ENCODE measurements at places on chromosomes 4 and X. TPM values are rescaled to one million over a fixed set of nuclear protein-coding genes. Genes with fewer than 3 reads are reported as not detected.

- no peaks in the 10 kb centered on the region for H3K27me3 ChIP-seq
- no peaks in the 10 kb centered on the region for H3K4me1 ChIP-seq
- H3K27ac ChIP-seq: no peak overlapping the region
- H3K4me3 ChIP-seq: no peak overlapping the region
These were observed 221.0 kb downstream of the PALLD start for GRCh38 chr4:168717847-168718246.

DNA sequence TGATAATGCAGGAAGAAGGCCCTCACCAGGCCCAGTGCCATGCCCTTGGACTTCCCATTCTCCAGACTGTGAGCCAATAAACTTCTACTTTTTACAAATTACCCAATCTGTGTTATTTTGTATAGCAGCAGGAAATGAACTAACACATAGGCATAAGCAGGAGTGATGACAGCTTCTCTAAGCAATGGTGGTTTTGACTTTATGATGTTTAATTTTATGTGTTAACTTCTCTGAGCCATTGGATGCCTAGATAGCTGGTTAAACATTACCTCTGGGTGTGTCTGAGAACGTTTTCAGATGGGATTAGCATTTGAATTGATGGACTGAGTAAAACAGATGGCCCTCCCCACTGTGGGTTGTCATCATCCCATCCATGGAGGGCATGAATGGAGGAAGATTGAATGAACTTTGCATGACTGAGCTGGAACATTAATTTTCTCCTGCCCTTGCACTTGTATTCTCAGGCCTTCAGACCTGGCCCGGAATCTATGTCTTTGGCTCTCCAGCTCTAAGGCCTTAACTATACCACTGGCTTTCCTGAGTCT is 13.9 kb upstream of the PDLIM3 start:
- no peaks in the 10 kb centered on the region for H3K27me3 ChIP-seq
- no peak for DNase-seq
- no peaks in the 10 kb centered on the region for H3K36me3 ChIP-seq
- H3K27ac ChIP-seq: no peak overlapping the region

- DNase-seq: no peak
- no peak overlapping the region for H3K4me3 ChIP-seq
- no peaks in the 10 kb centered on the region for H3K4me1 ChIP-seq
- H3K36me3 ChIP-seq: no peaks in the 10 kb centered on the region
- H3K27me3 ChIP-seq: peaks cover 24% of the 10 kb centered on the region
- no peak overlapping the region for H3K27ac ChIP-seq
These were observed 206.3 kb upstream of the ATP6AP2 start for GRCh38 chrX:40374486-40374885.

- no peak for DNase-seq
- H3K27ac ChIP-seq: no peak overlapping the region
- H3K27me3 ChIP-seq: peaks cover 16% of the 10 kb centered on the region
- H3K4me1 ChIP-seq: peaks cover 5% of the 10 kb centered on the region
These were observed 4.6 kb downstream of the RNF175 start for GRCh38 chr4:153755186-153755585.

DNA sequence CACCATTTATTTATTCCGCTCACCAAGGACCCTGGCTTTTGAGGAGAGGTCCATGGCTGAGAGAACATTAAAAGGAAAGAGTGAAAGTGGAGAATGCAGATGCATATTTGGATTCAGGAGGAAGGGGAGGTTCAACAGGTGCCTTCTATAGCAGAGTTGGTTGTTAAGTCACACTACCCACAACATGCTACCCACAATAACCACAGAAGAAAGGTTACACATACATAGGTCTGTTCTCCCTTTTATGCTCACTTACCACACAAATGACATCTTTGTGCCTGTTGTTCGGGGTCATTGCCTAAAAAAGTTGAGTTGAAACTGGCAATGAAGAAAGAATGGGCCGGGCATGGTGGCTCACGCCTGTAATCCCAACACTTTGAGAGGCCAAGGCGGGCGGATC is 587.4 kb downstream of the RPA4 start:
- H3K27ac ChIP-seq: no peak overlapping the region
- H3K4me1 ChIP-seq: no peaks in the 10 kb centered on the region
- no peak for DNase-seq
- H3K27me3 ChIP-seq: no peaks in the 10 kb centered on the region

GRCh38 chrX:2707334-2707760 is 16.3 kb downstream of the CD99 start:
- peaks cover 3% of the 10 kb centered on the region for H3K27me3 ChIP-seq
- H3K4me3 ChIP-seq: no peak overlapping the region
- DNase-seq: peak; percentile 86
- peak overlapping the region; percentile 53 for H3K27ac ChIP-seq
- peaks cover 44% of the 10 kb centered on the region for H3K4me1 ChIP-seq
- H3K36me3 ChIP-seq: peaks cover 4% of the 10 kb centered on the region

GRCh38 chr4:67131224-67131623 is 414.1 kb downstream of the CENPC start:
- no peaks in the 10 kb centered on the region for H3K27me3 ChIP-seq
- no peaks in the 10 kb centered on the region for H3K36me3 ChIP-seq
- no peak overlapping the region for H3K4me3 ChIP-seq
- H3K4me1 ChIP-seq: no peaks in the 10 kb centered on the region
- H3K27ac ChIP-seq: no peak overlapping the region
- no peak for DNase-seq

DNA sequence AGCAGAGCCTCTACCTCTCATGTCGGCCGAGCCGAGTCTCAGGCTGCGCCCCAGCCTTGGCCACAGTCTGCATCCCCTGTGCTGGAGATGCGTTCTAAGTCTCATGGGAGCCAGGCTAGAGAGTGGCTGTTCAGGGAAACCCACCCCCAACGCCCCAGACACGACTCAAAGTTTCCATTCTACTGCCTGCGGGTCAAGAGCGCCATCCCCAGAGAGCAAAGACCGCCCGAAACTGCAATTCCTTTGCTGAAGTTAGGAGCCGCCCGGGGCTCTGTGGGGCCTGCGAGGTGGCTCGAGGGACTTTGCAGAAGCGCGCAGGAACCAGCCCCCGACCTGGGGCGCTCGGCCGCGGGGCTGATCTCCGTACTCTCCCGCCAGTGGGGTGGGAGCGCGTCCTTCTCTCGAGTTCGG is 10.0 kb upstream of the ELF4 start:
- peak overlapping the region; percentile 42 for H3K4me3 ChIP-seq
- no peaks in the 10 kb centered on the region for H3K36me3 ChIP-seq

- peaks cover 29% of the 10 kb centered on the region for H3K4me1 ChIP-seq
- no peaks in the 10 kb centered on the region for H3K27me3 ChIP-seq
- DNase-seq: no peak
- H3K4me3 ChIP-seq: no peak overlapping the region
These were observed 36.0 kb upstream of the CBR4 start for GRCh38 chr4:169045862-169046584.

DNA sequence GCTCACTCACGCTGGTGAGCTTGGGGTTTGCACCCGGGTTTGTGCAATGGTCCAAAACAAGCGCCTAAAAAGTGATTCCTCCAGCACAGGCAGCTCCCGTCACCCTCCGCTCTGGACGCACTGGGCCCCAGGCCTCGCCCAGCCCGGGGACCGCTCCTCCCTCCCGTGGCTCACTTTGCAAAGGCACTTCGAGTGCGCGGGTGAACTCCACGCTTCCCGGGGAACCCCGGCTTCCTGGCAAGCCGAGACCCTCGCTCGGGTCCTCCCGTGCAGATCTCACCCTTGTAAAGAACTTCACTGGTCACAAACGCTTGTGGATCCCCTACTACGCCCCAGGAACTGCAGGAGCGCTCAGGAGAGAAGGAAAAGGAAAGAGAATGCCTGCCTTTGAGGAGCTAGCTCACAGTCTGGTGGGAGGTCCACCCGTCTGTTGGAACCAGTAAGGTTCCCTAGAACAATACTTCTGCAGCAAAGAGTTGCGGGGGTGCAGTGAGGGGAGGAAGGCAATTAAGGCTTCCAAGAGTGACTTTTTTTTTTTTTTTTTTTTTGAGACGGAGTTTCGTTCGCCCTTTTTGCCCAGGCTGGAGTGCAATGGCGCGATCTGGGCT is at the start of gene CTPS2:
Gene CTPS2, minus strand, starts transcription at position 122 of the 608 bp plus-strand sequence. CDS start 9,767 bp downstream, outside the sequence.
- DNase-seq: peak; percentile 73
- H3K4me3 ChIP-seq: peak within 1 kb of the TSS; percentile 68

- H3K27ac ChIP-seq: no peak overlapping the region
- no peak overlapping the region for H3K4me3 ChIP-seq
- H3K4me1 ChIP-seq: no peaks in the 10 kb centered on the region
- DNase-seq: no peak
- H3K36me3 ChIP-seq: no peaks in the 10 kb centered on the region
- peaks cover 14% of the 10 kb centered on the region for H3K27me3 ChIP-seq
These were observed 71.7 kb downstream of the CPZ start for GRCh38 chr4:8664031-8664805.

DNA sequence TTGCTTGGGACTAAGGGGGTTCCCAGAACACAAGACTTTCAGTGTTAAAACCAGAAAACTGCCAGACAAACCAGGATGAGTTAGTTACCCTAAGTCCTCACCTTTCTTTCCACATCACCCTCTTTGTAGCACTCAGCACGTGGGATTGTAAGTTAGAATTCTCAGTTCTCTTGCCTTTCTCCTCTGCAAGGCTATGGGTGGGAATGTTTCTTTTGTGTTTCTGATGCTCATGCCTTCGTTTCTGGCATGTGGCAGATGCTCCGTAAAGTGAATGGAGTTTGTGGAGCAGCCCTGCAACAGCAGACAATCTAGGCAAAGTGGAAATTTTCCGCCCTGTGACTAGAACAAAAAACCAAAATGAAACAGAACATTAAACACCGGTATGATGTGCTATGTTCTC is 64.7 kb upstream of the SPP1 start:
- no peaks in the 10 kb centered on the region for H3K4me1 ChIP-seq
- H3K4me3 ChIP-seq: no peak overlapping the region
- H3K36me3 ChIP-seq: no peaks in the 10 kb centered on the region
- DNase-seq: no peak
- H3K27ac ChIP-seq: no peak overlapping the region
- H3K27me3 ChIP-seq: no peaks in the 10 kb centered on the region

GRCh38 chr4:2565533-2565932 is 29.1 kb downstream of the FAM193A start:
- H3K27ac ChIP-seq: no peak overlapping the region
- no peak overlapping the region for H3K4me3 ChIP-seq
- H3K27me3 ChIP-seq: no peaks in the 10 kb centered on the region
- H3K4me1 ChIP-seq: peaks cover 2% of the 10 kb centered on the region
- peaks cover 12% of the 10 kb centered on the region for H3K36me3 ChIP-seq

DNA sequence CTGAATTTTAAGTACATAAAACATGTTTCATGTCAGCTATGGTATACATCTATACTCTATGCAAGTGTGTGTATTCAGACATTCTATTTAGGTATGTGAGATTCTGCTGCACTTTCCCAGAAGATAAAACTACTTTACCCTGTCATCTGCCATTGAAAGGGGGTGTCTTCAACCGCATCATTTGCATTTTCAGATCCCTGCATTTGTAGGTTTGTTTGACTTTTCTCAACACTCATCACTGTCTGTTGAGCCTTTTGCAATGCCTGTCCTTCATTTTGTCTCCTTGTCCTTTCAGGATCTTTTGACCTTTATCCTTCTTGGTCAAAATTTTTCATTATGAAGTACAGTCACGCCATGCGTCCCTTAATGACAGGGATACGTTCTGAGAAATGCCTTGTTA is 103.5 kb downstream of the TMA16 start:
- no peaks in the 10 kb centered on the region for H3K36me3 ChIP-seq
- H3K4me3 ChIP-seq: no peak overlapping the region
- no peak overlapping the region for H3K27ac ChIP-seq
- DNase-seq: no peak

DNA sequence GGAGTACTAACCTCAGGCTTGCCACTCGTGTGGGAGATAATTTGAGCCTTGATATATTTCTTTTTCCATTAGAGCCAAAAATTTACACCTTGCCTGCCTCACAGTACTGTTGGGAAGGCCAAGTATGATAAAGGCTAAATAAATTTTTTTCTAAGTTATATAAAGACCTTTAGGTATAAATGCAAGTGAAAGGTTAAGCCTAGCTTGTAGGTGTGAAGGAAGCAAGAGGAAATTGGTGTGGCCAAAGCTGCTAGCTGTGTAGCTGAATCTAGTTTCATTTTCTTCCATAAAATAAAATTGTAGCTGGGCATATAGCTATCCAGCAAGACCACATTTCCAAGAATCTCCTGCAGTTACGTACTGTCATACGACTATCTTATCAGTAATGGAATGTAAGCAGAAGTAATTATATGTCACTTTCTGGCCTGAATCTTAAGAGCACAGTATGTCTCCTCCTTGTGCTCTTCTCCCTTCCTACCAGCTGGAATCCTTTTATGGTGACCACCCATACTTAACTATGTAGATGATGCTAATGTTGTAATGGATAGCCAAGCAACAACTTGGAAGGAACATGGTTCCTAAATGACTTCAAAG is 14.3 kb upstream of the GABRE start:
- H3K27ac ChIP-seq: no peak overlapping the region
- no peaks in the 10 kb centered on the region for H3K4me1 ChIP-seq
- no peak overlapping the region for H3K4me3 ChIP-seq
- no peak for DNase-seq

GRCh38 chrX:68438575-68438974 is 5.3 kb upstream of the OPHN1 start:
- H3K27ac ChIP-seq: no peak overlapping the region
- H3K36me3 ChIP-seq: no peaks in the 10 kb centered on the region
- no peak overlapping the region for H3K4me3 ChIP-seq
- DNase-seq: no peak

- no peak overlapping the region for H3K4me3 ChIP-seq
- no peaks in the 10 kb centered on the region for H3K4me1 ChIP-seq
- no peaks in the 10 kb centered on the region for H3K36me3 ChIP-seq
- no peaks in the 10 kb centered on the region for H3K27me3 ChIP-seq
- no peak overlapping the region for H3K27ac ChIP-seq
- no peak for DNase-seq
These were observed 171.8 kb upstream of the PACRGL start for GRCh38 chr4:20528508-20528907.

DNA sequence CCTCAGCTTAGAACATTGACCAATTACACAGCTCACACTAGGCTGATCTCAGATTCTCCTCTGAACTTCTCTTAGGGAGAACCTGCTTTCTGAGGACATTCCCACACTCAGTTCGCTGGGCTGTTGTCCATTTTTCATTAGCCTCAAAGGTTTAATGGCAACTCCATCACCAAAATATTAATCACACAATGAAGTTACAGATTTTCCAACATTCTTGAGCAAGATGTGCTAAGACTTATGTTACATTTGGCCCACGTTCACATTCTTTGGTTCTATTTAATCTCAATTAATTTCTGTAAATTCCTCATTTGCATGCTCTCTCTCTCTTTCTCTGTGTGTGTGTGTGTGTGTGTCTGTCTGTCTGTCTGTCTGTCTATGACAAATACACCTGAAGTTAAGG is 82.3 kb upstream of the EDNRA start:
- no peak overlapping the region for H3K4me3 ChIP-seq
- no peak for DNase-seq

- no peaks in the 10 kb centered on the region for H3K36me3 ChIP-seq
- H3K27me3 ChIP-seq: no peaks in the 10 kb centered on the region
- DNase-seq: no peak
- H3K27ac ChIP-seq: no peak overlapping the region
These were observed 184.1 kb downstream of the RELL1 start for GRCh38 chr4:37502070-37502469.

SYN1 gene
- 0.75 TPM for total RNA-seq

AREG gene
- 0.09 TPM for total RNA-seq

GPRASP3 gene
- total RNA-seq: 5.2 TPM

STOX2 gene
- 7.3 TPM for total RNA-seq

MAMLD1 gene
- 4.4 TPM for total RNA-seq

APELA gene
- total RNA-seq: 0.04 TPM

MAP7D3 gene
- 12.6 TPM for total RNA-seq

PABPC1L2B gene
- 0.04 TPM for total RNA-seq

USP17L5 gene
- total RNA-seq: not detected

TMPRSS11F gene
- total RNA-seq: not detected

VCX3B gene
- total RNA-seq: not detected

SHROOM3 gene
- total RNA-seq: 25.1 TPM

ATP1B4 gene
- 298 TPM for total RNA-seq
